ENCODE measurements at places on chromosomes 2 and 18.

GRCh38 chr2:203730883-203731282 is 24.4 kb downstream of the CD28 start:
- DNase-seq = no peak

DNA sequence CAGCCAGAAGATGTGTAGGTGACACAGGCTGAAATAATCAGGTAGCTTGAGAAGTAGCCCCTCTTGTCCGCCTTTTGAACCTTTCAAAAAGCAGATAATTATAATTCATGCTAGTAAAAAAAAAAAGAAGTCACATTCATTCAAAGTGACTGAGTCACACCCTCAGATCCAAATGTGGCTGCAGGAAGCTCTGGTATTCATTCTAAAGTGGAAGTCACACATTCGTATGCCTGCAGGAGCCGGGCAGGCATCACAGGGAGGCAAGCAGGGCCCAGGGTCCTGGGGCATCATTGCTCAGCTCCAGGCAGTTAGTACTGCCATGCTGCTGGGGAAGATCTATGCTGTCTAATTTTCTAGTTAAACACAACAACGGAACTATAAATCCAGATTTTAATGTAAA is 21.7 kb upstream of the RAB11FIP5 start:
- no peak for DNase-seq

DNA sequence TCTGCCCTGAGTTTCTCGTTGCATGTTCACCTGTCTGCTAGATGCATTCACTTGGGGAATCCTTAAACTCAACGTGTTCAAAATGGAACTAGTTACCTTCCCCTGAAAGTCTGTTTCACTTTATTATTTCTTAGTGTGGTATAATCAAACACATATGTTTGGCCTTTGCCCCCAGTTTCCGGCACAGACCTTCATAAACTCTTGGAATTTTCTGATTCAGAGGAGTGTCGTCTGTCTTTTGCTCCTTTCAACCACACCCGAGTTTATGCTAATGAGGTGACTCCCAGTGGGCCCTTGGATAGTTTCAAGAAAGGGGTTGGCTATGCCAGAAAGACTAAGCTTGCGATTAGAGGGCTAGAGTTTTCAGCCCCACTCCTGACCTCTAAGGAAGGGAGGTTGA is 198.9 kb downstream of the CDCA7 start:
- DNase-seq = no peak

GRCh38 chr2:216633616-216634369 is 573 bp downstream of the IGFBP2 start:
- DNase-seq = no peak

DNA sequence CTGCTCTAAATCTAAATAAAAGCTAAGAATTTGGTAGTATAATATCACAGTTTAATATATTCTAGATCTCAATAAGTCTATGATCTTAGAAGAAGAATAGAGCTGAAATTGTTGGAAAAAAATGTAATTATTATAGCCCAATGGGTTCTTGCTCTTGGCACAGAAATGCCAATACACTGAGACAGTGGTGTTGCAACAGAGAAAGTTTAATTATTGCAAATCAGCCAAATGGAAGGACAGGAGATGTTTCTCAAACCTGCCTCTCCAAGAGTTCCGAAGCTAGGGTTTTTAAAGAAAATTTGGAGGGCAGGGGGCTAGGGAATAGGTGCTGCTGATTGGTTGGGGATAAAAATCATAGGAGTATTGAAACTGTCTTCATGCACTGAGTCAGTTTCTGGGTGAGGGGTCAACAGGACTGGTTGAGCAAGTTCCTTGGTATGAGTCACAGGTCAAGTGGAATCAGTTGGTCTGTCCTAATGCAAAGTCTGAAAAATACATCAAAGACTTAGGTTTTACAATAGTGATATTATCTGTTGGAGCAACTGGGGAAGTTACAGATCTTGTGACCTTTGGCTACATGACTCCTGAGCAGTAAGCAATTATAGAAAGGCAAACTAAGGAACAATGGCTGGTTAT is 228.6 kb downstream of the CD226 start:
- DNase-seq = no peak

DNA sequence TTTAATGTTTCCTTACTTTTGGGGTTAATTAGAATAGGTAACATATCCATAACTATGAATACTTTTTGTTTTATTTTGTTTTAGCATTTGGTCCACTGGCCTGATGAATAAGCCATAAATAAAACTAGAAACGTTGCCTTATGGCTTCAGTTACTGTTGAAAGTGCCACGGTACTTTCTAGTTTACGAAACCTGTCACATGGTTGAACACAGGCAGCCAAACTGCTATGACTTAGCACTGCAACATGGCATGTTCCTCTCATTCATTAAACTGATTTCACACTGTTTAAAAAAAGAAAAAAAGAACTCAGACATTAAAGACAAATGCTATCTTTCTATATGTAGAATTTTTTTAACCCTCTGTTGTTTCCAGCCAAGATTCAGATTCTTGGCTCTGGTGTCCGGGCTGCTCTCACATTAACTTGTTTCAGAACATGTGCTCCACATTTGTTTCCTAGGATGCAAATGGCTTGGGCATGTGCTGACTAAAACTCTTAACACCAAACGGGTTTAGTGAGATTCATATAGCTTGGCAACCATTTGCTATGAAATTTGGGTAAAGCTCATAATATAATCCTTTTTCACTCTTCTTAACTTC is 323.9 kb upstream of the RND3 start:
- no peak for DNase-seq

GRCh38 chr18:676069-676468 is 18.6 kb downstream of the TYMS start:
- DNase-seq = no peak

DNA sequence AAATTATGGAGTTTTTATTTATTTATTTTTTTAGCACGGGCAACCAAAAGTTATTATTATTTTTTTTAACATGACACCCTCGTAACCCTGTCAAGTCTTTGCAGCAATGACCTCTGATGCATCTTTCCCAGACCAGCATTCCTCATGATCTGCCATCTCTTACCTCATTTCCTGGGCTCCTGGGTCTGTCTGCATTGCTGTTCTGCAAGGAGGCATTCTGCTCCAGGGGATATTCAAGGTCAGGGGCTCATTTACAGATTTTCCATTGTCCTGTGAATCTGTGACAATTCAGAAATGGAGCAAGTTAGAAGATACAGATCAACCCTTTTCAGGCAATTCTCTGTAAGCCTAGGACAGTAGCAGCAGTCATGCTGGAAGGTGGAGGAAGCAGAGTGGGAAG is 43.0 kb downstream of the NGEF start:
- DNase-seq = no peak

- no peak for DNase-seq
Measured at GRCh38 chr18:14961991-14962390, 214.0 kb downstream of the ANKRD30B start.

GRCh38 chr2:1670636-1671035 is 73.7 kb downstream of the PXDN start:
- DNase-seq = no peak

GRCh38 chr2:135694711-135695110 is 46.9 kb upstream of the UBXN4 start:
- no peak for DNase-seq

- no peak for DNase-seq
Measured at GRCh38 chr2:168428431-168428830, 27.6 kb upstream of the CERS6 start.

DNA sequence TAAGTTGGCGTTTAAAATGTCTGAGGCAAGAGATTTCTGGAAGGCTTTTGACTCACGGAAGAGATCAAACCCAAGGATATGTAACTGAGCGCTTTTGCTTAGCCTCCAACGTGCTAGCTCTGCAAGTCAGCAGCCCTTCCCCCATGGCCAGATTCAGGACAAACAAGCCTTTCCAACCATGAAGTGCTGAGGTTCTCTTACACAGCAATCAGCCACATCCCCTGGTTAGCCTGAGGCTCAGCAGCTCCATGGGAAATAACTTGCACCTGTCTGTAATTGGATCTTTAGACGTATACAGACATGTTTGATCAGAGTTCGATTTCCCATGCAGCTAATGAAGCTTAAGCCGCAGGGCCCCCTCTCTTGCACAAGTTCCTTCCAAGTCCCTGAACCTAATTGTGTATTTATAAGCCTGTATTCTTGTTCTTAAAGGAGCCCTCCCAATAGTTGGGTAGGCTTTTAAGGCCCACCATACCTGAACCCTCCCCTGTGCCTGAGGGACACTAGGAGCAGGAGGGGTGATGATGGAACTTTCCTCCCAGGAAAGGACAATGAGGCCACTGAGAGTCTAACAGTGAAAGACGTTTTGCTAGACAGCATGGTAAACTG is 2.1 kb upstream of the TMEM131 start:
- DNase-seq = no peak

GRCh38 chr2:127953849-127954248 is 68.1 kb upstream of the AMMECR1L start:
- no peak for DNase-seq

DNA sequence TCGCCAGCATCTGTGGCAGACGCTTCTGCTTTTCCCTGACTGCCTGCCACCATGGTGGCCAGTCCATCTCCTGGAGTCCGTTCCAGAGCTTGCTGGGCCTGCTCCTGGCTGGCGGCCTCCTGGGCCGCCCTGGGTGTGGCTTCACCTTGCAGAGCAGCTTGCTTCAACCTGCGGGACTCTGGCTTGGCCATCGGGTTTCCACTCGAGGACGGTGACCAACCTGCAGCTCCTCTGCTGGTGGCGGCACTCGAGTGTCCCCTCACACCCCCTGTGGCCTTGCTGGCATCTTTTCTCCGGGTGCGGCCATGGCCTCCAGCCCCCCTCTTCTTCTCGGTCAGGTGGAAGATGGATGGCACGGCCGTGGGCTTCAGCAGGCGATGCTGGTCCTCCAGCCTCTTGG is 3.4 kb downstream of the THAP4 start:
- no peak for DNase-seq

DNA sequence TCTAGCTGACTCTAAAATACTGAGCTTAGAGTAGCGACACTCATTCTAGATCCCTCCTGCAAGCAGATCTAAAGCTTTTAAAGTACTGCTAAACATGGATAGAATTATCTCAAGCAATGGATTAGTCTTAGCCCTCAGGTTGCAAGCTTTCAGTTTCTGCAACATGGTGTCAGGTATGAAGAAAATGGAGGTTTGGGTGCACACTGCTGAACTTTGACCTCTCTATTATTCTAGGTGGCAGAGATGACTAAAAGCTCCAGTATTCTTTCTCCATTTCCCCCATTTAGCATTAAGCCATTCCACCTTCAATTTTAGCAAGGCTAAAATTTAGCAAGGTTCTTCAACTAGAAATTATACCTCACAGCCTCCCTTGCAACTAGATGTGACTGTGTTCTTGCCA is 117.0 kb downstream of the CACNB4 start:
- no peak for DNase-seq

DNA sequence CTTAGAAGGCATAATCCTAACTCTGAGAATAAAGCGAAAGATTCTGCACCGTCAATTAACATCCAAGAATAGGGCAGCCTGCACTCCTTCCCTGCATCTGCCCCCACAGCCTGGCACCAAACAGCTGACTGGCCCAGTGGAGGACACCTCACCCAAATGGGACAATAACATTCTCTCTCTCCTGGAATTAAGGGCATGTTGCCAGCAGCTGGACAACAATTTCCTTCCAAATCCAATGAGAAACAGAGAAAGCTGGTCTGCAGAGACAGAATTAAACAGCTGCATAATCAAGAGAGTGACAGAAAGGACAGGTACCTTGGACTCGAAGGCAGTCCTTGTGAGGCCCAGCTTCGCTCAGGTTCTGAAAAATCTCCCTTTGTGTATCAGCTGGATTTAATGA is 15.0 kb downstream of the COX7A2L start:
- no peak for DNase-seq

- no peak for DNase-seq
Measured at GRCh38 chr2:105671156-105671555, 73.6 kb upstream of the NCK2 start.

- DNase-seq = no peak
Measured at GRCh38 chr2:60051991-60052390, 501.5 kb downstream of the BCL11A start.

DNA sequence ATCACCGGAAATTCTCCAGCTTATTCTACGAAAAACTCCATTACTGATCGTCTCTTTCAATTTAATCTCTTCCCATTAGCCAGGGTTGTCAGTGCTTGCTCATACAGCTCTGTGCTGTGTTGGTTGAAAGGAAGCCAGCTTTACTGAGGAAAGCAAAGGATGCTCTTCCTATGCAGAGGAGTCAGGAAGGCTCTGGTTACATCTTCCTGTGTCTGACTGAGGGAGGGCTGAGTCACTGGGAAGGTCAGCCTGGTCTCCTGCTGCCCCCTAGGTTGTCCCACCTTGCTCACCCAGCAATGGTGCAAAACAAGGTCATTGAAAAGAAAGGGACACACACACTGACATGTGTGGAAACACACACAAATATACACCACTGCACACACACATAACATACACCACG is 975.6 kb downstream of the DCDC2C start:
- DNase-seq = no peak

- no peak for DNase-seq
Measured at GRCh38 chr2:25275575-25275965, 66.2 kb downstream of the DNMT3A start.
